Peyer's patch (tissue), 4 donors: ENCODE measurements at places on chromosomes 1 and 21. TPM values are rescaled to one million over a fixed set of nuclear protein-coding genes. Genes with fewer than 3 reads are reported as not detected.
A peak's percentile ranks its signal among the peaks of the same experiment; 100 is the strongest.

GRCh38 chr1:59453297-59453968 lies 156.5 kb downstream of the FGGY start:
- H3K36me3 ChIP-seq = no peaks in the 10 kb centered on the region
- H3K4me1 ChIP-seq = no peaks in the 10 kb centered on the region
- H3K27me3 ChIP-seq = no peaks in the 10 kb centered on the region
- no peak overlapping the region for H3K27ac ChIP-seq
- no peak overlapping the region for H3K4me3 ChIP-seq
- no peak for DNase-seq

DNA sequence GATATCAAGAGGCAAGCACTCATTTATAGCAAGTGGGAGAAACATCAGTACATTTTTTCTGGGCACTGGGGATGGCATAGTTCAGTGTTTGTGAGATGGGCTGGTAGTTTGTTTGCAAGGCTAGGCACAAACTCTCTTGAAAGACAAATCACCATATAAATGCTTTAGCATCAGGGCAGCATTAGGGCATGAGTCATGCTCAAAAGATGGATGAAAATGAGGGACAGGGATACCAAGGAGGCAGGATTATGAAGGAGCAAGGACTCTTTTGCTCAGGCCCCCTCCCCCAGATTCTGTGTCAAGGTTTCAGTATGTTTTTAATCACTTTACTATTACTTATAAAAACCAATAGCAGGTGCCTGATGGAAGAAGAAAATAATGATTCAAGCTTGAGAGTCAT lies 43.9 kb upstream of the CAMK1G start:
- no peaks in the 10 kb centered on the region for H3K36me3 ChIP-seq
- no peaks in the 10 kb centered on the region for H3K27me3 ChIP-seq
- no peak overlapping the region for H3K4me3 ChIP-seq
- no peak for DNase-seq

- no peak overlapping the region for H3K27ac ChIP-seq
- DNase-seq = no peak
- no peaks in the 10 kb centered on the region for H3K27me3 ChIP-seq
- no peaks in the 10 kb centered on the region for H3K4me1 ChIP-seq
- H3K4me3 ChIP-seq = no peak overlapping the region
Measured at GRCh38 chr1:79976287-79976686, 969.8 kb upstream of the ADGRL4 start.

DNA sequence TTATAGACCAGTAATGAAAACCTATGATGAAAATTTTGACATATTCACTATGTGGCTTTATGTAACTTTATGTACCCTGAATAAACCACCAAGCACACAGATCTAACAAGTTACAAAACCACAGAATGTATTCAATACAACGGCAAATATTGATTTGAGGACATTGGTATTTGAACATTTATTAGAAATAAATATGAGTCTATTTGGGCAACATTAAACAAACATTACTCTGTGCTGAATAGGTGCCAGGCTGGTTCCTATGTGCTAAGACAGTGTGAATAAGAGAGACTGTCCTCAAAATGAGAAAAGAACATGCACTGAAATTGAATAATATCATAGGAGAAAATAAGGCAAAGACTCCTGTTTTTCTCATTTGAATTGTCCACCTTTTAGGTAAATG lies 1341.2 kb downstream of the PLA2G4A start:
- no peaks in the 10 kb centered on the region for H3K36me3 ChIP-seq
- no peak overlapping the region for H3K4me3 ChIP-seq
- H3K27ac ChIP-seq = no peak overlapping the region

GRCh38 chr1:59477286-59477685 lies 180.4 kb downstream of the FGGY start:
- no peaks in the 10 kb centered on the region for H3K36me3 ChIP-seq
- H3K27me3 ChIP-seq = no peaks in the 10 kb centered on the region
- no peak overlapping the region for H3K27ac ChIP-seq
- DNase-seq = peak; percentile 60

GRCh38 chr1:66375125-66375524 lies 158.8 kb upstream of the SGIP1 start:
- H3K36me3 ChIP-seq = no peaks in the 10 kb centered on the region
- H3K4me1 ChIP-seq = peaks cover 17% of the 10 kb centered on the region
- no peaks in the 10 kb centered on the region for H3K27me3 ChIP-seq
- peak overlapping the region; percentile 70 for H3K27ac ChIP-seq

The NBPF10 gene
- total RNA-seq = 1.2 TPM

DNA sequence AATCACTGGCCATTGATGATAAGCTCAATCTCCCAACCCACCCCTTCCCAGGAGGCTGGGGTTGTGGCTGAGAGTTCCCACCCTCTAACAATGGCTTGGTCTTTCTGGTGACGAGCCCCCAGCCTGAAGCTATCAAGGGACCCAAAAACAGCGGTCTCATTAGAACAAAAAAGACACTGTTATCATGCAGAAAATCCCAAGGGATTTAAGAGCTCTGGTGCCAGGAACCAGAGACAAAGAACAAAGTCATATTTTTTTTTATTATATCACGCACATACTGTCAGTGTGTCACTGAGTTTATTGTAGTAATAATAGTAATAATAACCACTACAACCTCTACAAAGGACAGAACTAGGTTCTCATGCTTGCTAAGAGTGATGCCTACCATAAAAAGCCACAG lies 43.9 kb downstream of the CCDC185 start:
- no peaks in the 10 kb centered on the region for H3K4me1 ChIP-seq
- H3K27ac ChIP-seq = no peak overlapping the region
- H3K27me3 ChIP-seq = no peaks in the 10 kb centered on the region
- H3K4me3 ChIP-seq = no peak overlapping the region
- no peak for DNase-seq

The HJV gene
- total RNA-seq = not detected

The HHIPL2 gene
- not detected for total RNA-seq

The BGLAP gene
- total RNA-seq = not detected

The CLDN17 gene
- not detected for total RNA-seq

DNA sequence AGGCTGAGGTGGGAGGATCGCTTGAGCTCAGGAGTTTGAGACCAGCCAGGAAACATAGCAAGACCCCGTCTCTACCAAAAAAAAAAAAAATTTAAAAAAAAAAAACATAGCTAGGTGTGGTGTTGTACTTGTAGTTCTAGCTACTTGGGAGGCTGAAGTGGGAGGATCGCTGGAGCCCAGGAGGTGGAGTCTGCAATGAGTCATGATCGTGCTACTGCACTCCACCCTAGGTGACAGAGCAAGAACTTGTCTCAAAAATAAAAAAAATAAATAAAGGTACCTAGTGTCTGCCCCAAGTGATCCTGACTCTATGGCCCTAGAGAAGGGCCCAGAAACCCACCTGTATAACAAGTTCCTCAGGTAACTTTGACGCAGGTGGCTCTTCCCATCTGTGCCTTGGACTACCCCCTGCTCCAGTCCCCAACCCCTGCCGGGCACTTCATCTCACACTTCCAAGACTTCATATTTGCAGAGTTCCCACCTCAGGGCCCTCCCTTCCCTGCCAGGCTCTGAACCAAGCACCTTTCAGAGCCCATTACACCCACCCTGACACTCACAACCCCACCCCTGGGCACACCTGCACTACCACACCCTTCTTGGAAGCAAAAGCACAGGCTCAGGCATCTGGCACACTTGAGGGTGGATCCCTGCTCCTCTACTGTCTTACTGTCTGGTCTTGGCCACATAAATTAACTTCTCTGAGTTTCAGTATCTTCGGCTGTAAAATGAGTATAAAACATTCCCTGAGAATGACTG lies 80.2 kb upstream of the KLHDC7A start:
- no peaks in the 10 kb centered on the region for H3K27me3 ChIP-seq
- H3K4me1 ChIP-seq = no peaks in the 10 kb centered on the region
- no peak for DNase-seq
- H3K27ac ChIP-seq = no peak overlapping the region
- no peak overlapping the region for H3K4me3 ChIP-seq

The WARS2 gene
- total RNA-seq = 20.6 TPM

The CYP4A11 gene
- total RNA-seq = 9.1 TPM

- no peak for DNase-seq
- H3K4me1 ChIP-seq = no peaks in the 10 kb centered on the region
- H3K36me3 ChIP-seq = no peaks in the 10 kb centered on the region
- no peak overlapping the region for H3K4me3 ChIP-seq
Measured at GRCh38 chr1:175075572-175076568, 8.2 kb downstream of the TNN start.

The IFT25 gene
- 19.3 TPM for total RNA-seq

The OR2M5 gene
- total RNA-seq = not detected
